ENCODE measurements at places on chromosomes 12 and 14. TPM values are rescaled to one million over a fixed set of nuclear protein-coding genes. Genes with fewer than 3 reads are reported as not detected.

GRCh38 chr14:68384335-68384734, 408.5 kb downstream of the ZFP36L1 start:
- no peak for DNase-seq

DNA sequence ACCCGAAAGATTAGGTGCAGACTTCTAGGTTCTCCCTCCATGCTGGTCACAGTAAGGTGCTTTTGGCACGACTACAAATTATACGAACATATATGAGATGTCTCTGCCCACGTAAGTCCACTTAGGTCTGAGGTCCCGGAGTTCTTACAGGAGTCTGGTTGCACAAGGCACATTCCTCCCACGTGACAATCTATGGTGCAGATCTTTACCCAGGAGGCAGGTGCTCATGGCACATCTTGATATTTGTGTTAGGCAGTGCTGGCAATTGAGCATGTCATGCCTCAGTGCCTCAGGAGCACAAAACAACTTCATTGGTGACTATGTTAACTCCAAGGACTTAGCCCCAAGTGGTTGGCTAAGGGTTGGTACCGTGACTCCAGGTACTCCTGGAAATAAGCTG, 92.0 kb upstream of the AMN1 start:
- no peak for DNase-seq

GRCh38 chr12:130101370-130101769, 60.9 kb upstream of the FZD10 start:
- no peak for DNase-seq

GRCh38 chr12:21054334-21054733, 76.7 kb upstream of the SLCO1B1 start:
- DNase-seq = no peak

Gene FOXN4
- not detected for total RNA-seq

DNA sequence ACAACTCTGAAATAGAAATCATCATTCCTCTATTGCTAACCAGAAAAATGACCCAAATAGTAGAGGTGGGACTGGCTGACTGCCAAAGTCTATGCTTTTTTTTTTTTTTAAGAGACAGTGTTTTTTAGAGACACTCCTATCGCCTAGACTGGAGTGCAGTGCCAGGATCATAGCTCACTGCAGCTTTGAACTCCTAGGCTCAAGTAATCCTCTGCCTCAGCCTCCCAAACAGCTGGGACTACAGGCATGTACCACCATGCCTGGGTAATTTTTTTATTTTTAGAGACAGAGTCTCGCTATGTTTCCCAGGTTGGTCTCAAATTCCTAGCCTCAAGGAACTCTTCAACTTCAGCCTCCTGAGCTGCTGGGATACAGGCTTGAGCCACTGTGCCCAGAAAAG, 19.2 kb downstream of the NR2C1 start:
- DNase-seq = no peak

Gene PTPN21
- 6.4 TPM for total RNA-seq

DNA sequence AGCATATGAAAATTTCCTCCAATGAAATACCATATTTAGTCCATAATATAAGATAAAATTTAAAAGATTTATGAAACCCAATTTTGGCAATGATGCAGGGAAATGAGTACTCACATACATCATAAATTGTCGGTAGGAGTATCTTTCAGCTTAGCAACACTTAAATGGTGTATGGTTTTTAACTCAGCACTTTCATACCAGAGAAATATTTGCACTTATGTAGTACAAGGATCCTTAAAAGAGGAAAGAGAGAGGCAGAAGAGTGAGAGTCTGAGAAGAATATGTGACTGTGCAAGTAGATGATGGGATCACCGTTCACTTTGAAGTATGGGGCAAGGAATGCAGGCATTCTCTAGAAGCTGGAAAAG, 379.3 kb upstream of the DCN start:
- DNase-seq = no peak

DNA sequence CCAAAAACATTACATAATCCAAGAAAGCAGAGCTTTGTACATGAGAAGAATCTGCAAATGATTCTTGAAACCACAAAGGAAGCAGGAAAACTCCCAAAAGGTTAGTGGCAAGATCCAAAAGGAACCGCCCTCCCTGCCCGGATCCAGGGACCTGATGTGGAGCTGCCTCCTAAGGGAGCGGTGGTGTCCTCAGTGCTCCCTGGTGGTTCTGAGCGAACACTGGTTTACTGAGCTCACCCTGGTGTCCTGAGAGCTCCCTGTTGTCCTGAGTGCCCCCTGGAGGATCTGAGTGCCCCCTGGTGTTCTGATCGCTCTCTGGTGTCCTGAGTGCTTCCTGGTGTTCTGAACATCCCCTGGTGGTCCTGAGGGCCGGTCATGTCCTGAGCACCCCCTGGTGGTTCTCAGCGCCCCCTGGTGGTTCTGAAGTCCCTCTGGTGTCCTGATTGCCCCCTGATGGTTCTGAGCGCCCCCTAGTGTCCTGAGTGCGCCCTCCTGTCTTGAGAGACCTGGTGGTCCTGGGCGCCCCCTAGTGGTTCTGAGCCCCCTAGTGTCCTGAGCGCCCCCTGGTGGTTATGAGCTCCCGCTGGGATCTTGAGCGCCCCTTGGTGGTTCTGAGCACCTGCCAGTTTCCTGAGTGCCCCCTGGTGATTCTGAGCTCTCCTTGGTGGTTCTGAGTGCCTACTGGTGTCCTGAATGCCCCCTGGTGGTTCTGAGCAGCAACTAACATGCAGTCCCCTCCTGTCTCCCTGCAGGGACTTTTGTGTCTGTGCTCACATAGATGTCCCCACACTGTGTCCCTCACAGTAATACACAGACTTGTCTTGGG, 891.1 kb downstream of the TMEM121 start:
- peak; percentile 29 for DNase-seq

Gene PITPNM2
- total RNA-seq = 4.0 TPM

- no peak for DNase-seq
Measured at GRCh38 chr12:26239122-26239851, 43.9 kb downstream of the SSPN start.

DNA sequence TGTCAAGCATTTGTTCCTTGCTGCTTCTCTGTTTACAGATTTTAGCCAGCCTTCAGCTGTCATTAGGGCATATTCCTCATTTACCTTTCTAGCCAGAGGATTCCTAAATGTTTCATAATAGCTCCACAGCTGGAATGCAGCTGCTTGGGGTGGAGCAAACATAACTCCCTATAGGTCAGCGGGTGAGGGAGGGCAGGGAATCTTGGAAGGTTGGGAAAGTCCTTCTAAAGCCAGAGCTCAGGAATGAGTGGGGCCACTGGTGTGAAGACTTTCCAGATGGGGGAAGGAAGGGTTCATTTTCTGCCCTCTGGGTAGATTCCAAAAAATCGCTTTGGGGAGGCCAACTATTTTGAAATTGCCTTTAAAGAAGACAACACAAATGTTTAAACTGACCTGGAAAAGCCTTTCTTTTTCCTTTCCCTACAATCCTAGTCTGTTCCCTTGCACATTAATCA, 16.3 kb upstream of the IRF2BPL start:
- no peak for DNase-seq

Gene TAS2R7
- not detected for total RNA-seq

GRCh38 chr14:90569201-90569600, 172.4 kb downstream of the CALM1 start:
- DNase-seq = no peak

DNA sequence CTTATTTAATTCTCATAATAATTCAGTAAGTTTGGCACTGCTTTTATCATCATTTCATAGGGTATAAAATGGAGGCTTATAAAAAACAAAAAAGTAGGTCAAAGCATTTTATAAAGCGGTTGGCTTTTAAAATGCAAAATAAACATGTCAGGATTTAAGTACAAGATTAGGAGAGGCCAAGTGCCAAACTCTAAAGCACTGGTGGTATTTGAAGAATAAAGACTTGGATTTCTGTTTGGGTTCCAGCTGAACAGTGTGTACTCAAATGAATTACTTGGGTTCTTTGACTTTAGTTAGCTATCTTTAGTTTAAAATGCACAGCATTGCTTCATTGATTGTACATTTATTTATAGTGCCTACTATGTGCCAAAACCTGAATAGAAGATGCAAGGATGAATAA, 966.6 kb upstream of the SEL1L start:
- DNase-seq = no peak
